ENCODE measurements at places on chromosomes 13 and 19.

- no peak for DNase-seq
These were observed 254.3 kb upstream of the SLITRK1 start for GRCh38 chr13:84136582-84136981.

- DNase-seq: no peak
These were observed 81.0 kb downstream of the GPR12 start for GRCh38 chr13:26679411-26680122.

GRCh38 chr13:36438594-36439483 lies 6.5 kb downstream of the CCNA1 start:
- DNase-seq: no peak

GRCh38 chr13:95207769-95208366 lies 93.4 kb downstream of the ABCC4 start:
- DNase-seq: no peak

GRCh38 chr13:90201676-90202460 lies 1145.6 kb upstream of the MIR17HG start:
- no peak for DNase-seq

DNA sequence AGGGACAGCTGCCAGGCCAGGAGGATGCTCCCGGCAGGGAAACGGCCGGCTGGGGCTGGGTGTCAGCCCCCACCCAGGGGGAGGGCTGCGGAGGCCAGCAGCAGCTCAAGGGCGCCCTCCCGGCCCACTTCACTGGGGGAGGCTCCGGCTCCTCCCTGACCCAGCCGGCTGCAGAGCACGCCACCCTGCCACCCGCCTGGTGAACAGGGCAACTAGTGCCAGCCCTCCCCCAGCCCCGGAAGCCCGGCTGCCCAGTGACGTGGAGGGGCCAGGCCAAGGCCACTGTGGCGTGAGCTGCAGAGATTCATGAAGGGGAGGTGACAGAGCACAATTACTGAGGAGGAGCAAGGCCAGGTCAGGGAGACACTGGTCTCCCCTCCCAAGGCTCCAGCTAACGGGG lies 14.7 kb downstream of the REXO1 start:
- DNase-seq: no peak

GRCh38 chr13:46389457-46390451 lies 2.7 kb upstream of the RUBCNL start:
- DNase-seq: no peak

GRCh38 chr19:10920781-10921180 lies 7.7 kb downstream of the YIPF2 start:
- DNase-seq: no peak

DNA sequence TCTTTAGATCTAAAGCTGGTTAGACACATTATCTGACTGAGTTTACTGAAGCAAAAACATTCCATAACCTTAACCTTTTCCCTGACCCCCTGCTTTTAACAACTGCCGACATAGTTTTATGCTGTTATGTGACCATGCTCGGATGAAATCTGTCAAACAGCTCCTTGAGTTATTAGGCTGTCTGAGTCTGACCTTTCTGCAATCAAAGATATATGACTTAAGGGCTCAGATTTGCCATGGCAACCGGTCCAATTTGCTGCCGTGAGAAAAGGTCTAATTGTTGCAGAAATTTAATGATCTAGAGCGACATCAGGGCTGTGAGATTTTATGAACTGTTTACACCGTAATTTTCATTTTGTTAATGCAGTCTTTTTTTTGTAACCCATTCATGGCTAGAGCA lies 61.8 kb downstream of the URI1 start:
- no peak for DNase-seq

DNA sequence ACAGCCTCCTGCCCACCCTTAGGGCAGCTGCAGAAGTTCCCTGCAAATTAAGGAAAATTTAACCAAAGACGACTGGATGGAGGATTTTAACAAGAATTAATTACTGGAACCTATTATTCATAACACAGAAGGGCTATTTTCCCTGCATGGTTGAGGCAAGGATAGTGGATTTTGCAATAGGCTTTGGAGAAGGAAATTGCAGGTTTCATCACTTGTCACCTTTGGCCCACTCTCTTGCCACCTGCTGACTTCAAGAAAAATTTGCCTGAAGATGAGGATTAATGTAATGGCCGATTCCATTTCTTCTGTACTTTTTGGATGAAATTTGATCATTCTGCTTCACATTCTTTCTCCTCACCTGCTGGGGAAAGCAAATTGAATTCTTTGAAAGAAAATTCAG lies 261.7 kb downstream of the FGF9 start:
- DNase-seq: no peak

- no peak for DNase-seq
These were observed 17.4 kb upstream of the MLLT1 start for GRCh38 chr19:6297202-6297601.

- DNase-seq: no peak
These were observed 30.4 kb upstream of the SLC1A5 start for GRCh38 chr19:46818812-46819211.

DNA sequence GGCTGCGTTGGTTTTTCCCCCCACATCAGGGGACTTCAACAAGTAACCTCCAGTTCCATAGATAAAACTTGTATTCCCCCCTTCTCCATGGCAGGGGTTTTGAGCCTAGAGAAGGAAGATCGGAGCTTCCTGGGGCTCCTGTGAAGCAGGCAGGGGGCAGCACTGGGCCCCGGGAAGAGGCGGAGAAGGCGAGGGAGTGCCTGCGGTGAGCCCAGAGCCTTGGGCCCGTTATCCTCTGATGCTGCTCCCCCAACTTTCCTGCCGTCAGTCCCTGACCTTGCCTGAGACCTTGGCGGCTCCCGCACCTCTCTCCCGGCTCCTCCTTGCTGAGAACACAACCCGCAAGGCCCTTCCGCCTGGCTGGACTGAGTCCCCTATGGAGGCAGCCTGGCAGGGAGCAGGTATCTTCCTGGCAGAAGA lies 2.5 kb downstream of the LIPE start:
- DNase-seq: no peak

DNA sequence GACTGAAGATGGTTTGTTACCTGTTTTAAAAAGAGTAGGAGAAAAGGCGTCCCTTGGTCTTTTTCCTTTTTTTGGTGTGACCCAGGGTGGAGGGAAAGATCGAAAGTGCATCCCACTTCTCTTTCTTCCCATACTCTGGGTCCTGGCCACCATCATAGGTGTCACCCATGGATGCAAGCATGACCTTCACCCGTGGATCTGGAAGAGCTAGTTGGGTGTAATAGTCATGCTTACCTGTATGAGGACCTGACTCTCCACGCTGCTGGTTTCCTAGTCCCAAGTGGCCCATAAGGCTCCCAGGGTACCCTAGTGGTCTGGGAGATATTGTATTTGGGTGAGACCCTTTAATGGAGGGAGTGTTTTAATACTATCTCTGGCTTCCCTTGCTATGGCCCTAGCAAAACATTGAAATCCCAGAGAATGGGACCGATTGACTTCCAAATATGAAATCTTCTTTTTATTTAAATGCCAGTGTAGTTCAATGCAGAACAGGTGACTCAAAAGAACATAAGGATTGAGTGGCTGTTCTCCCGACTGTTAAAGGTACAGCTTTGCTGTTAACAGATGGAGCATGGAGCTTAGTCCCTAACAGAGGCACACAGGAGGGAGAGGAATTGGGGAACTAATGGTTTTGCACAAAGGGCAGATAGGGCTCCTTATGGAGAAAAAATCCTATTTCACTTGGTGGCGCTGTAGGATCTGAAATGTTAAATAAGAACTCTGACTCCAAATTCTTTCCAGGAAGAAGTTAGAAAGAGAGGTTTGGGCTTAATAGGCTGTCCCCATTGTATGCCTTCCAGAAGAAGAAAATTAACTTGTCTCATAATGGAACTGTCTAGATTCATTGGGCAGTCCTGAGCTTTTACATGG lies 7.0 kb upstream of the ZNF550 start:
- DNase-seq: no peak

DNA sequence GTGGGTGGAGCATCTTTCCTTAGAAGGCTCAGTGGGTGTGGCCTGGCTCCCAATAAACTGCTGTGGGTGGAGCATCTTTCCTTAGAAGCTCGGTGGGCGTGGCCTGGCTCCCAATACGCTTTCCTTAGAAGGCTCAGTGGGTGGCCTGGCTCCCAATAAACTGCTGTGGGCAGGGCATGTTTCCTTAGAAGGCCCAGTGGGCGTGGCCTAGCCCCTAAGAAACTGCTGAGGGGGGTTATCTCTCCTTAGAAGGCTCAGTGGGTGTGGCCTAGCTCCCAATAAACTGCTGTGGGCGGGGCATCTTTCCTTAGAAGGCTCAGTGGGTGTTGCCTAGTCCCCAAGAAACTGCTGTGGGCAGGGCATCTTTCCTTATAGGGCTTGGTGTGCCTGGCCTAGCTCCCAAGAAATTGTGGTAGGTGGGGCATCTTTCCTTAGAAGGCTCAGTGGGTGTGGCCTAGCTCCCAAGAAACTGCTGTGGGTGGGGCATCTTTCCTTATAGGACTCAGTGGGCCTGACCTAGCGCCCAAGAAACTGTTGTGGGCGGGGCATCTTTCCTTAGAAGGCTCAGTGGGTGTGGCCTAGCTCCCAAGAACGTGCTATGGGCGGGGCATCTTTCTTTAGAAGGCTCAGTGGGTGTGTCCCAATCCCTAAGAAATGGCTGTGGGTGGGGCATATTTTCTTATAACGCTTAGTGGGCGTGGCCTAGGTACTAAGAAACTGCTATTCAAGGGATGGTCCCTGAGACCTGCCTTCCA lies 10.3 kb downstream of the HSH2D start:
- DNase-seq: no peak

GRCh38 chr13:48806522-48806921 lies 152.8 kb downstream of the CYSLTR2 start:
- no peak for DNase-seq

DNA sequence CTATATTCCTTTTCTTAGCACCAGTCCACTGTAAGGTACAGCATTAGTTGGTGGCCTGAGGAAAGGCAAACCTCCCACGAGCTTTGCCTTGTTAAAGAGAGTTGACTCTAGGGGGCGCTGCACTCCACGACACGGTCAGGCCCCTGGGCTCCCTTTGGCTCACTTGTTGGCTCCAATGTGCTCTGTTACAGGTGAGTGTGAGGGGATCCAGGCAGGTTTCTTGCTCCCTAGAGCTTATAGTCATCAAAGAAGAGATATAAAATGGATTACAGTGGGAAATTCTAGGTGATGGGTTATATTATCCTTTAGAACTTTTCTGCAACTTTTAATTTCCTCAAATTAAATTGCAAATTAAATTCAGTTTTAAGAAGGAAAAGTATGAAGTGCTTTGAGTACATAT lies 3.7 kb downstream of the WDR87 start:
- DNase-seq: peak; percentile 58

DNA sequence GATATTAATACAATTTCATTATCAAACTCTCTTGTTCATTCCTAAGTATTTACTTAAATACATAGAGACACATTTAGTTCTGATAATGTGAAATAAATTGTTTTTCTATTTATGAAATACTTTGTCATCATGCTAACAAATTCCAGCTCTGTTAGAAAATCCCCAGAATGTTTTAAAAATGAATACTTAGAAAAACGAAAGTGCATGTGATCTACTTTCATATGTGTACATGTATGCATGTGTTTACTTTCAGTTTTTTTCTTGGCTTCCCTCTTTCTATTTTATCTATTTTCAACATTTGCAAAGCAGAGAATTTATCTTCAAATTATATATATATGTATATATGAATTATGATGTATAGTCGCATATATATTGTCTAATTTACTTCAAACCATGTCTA lies 1110.0 kb upstream of the PCDH20 start:
- DNase-seq: no peak

DNA sequence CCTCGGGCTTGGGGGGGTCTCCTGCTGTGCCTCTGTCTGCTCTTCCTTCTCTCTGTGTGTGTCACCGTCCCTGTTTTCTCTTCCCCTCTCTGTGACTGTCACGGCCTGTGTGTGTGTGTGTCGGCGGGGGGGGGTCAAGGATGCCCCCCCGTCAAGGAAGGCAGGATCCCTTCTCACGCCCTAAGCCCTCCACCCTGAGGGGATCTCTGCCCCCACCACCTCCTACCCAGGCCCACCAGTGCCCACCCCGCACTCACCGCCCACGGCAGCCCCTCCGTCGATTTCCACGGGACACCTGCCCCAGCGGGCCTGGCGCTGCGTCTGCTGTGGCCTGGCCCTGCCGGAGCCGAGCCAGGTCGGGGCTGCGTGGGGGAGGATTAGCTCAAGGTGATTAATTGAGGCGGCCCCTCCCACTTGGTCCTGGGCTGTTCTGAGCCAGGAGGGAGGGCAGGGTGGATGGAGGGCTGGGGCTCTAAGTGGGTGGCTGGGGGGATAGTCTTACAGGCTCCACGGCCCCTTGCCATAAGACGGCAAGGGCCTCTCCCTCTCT lies at the start of gene RAX2:
TSS of gene RAX2 (minus strand) at position 323 of the 550 bp plus-strand sequence. CDS start 486 bp downstream, outside the sequence.
- no peak for DNase-seq
